ENCODE measurements at places on chromosomes 1 and 21.

- no peak overlapping the region for H3K27ac ChIP-seq
- peaks cover 36% of the 10 kb centered on the region for H3K27me3 ChIP-seq
- peaks cover 53% of the 10 kb centered on the region for H3K4me1 ChIP-seq
Observed at GRCh38 chr1:9823693-9823942, 147 bp downstream of the CLSTN1 start.

- no peak for DNase-seq
- H3K4me3 ChIP-seq: no peak overlapping the region
- no peak overlapping the region for H3K27ac ChIP-seq
- H3K4me1 ChIP-seq: no peaks in the 10 kb centered on the region
Observed at GRCh38 chr1:91383456-91383855, 21.2 kb downstream of the HFM1 start.

DNA sequence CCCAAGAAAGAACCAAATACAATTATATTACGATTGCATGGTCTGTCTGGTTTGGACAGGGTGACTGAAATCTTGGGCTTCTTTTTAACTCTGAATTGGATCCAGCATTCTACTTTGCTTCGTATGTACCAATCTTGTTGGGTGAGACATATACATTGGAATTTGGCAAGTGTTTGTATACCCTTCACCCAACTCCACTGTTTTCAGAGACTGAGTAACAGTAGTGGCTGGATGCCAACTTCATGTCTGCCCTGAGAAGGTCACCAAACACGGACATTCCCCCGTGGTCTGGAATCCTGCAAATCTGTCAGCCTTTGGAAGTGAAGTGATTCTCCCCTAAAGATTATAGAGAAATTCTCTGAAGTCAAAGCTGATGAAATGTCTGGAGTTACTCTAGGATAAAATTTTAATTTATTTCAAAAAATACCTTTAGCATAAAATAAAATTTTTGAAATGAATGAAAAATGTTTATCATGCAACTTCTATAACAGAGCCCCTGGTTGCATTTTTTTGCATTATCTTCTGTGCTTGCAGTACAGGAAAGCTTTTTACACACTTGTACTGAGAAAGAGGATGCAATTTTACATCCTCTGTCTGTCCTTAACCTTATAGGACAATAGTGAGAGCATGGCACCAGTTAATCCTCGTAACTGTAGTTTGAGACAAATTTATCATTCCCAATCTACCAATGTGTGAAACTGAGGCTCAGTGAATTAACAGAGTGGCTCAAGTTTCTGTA lies 201.8 kb downstream of the DISC1 start:
- no peaks in the 10 kb centered on the region for H3K27me3 ChIP-seq
- DNase-seq: no peak
- H3K27ac ChIP-seq: no peak overlapping the region
- H3K36me3 ChIP-seq: peaks cover 3% of the 10 kb centered on the region

DNA sequence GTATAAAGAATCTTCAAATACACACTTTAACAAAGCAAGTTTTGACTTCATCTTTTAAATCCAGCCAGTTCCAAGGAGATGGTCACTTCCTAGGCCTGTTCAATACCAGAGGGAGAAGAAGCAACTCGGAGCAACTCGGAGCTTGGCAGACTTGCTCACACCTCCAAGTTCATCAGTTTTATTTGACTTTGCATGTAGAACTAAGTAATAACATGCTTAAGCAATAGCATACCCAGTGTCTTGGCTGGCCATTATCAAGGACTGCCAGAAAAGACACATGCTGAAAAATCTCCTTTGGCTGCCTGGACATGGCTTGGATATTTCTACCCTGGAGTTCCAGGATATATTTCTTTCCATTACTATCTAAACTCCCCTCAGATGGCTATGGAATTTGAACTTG lies 52.6 kb downstream of the GNG12 start:
- H3K27me3 ChIP-seq: peaks cover 6% of the 10 kb centered on the region
- no peaks in the 10 kb centered on the region for H3K36me3 ChIP-seq
- no peak overlapping the region for H3K4me3 ChIP-seq
- no peak for DNase-seq

DNA sequence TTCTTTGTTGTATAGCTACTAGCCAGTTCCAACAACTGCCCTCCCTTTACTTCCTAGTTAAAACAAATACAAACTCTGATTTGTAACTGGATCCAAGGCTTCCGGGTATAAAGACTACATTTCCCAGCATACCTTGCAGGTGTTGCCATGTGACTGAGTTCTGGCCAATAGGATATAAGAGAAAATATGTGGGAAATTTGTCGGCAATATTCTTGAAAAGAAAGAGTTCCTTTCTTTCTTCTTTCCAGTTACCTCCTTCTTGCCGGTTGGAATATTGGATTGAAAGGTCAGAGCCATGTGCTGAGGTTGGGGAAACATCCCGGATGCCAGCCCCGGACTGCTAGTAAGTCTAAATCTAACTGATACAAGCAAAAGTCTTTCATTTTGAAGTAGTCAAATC lies 23.0 kb upstream of the ZBTB40 start:
- no peak for DNase-seq
- H3K4me1 ChIP-seq: no peaks in the 10 kb centered on the region
- peaks cover 9% of the 10 kb centered on the region for H3K27me3 ChIP-seq
- H3K4me3 ChIP-seq: peak overlapping the region; percentile 69
- no peaks in the 10 kb centered on the region for H3K36me3 ChIP-seq

- peaks cover 45% of the 10 kb centered on the region for H3K27me3 ChIP-seq
- no peak for DNase-seq
- no peak overlapping the region for H3K27ac ChIP-seq
- H3K4me3 ChIP-seq: no peak overlapping the region
- H3K4me1 ChIP-seq: peaks cover 26% of the 10 kb centered on the region
- H3K36me3 ChIP-seq: no peaks in the 10 kb centered on the region
Observed at GRCh38 chr1:67749263-67749843, 64.4 kb downstream of the GADD45A start.

DNA sequence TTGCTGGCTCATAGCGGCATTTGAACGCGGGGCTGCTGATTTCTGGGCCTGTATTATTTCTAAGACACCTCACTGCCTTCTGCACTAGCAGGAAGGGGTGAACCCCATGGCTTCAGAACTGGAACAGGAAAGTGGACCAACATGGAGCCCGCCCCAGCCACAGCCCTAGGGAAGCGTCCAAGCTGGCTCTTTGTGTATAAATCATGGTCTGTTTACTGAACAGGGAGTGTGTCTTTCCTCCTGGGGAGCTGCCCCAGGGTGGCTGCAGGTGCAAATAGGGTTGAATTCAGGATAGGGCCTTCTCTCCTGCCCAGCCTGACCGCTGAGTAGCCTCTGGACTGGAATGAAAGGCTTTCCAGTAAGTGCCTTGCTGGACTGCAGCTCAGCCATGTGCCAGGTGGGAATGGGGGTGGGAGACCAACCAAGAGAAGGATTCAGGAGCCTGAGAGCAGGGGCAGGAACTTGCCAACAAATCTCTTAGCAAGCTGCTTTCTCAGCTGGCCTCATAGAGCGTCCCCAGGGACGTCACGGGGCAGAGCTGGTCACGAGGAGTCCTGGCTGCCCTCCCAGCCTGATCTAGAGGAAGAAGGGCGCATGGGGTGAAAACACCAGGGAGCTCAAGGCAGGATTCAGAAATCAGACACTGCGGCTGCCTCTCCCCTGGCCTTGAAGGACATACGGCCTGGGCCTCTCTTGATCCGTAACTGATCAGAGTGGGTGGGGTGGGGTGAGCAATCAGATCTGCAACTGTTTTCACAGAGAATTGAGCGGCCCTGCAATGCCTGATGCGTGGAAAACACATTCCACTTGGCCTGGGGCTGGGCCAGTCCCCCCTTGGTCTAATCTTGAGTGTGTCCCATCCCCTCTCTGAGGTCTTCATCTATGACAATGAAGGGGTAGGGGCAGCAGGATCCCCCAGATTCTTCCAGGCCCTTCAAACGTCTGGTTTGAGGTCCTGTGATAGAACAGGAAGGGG lies 56.5 kb upstream of the SELENON start:
- peaks cover 8% of the 10 kb centered on the region for H3K4me1 ChIP-seq
- H3K27me3 ChIP-seq: peaks cover 23% of the 10 kb centered on the region
- DNase-seq: no peak

GRCh38 chr1:223258751-223259198 lies 105.2 kb downstream of the SUSD4 start:
- H3K36me3 ChIP-seq: no peaks in the 10 kb centered on the region
- DNase-seq: no peak
- H3K4me1 ChIP-seq: no peaks in the 10 kb centered on the region
- peaks cover 15% of the 10 kb centered on the region for H3K27me3 ChIP-seq
- H3K4me3 ChIP-seq: no peak overlapping the region

- no peak for DNase-seq
- H3K36me3 ChIP-seq: peaks cover 11% of the 10 kb centered on the region
- H3K4me1 ChIP-seq: peaks cover 44% of the 10 kb centered on the region
- H3K27ac ChIP-seq: no peak overlapping the region
Observed at GRCh38 chr1:147078606-147079399, 93.5 kb downstream of the PRKAB2 start.

GRCh38 chr1:157961805-157962762 lies 31.4 kb upstream of the KIRREL1 start:
- H3K27me3 ChIP-seq: peaks cover 27% of the 10 kb centered on the region
- no peaks in the 10 kb centered on the region for H3K4me1 ChIP-seq
- DNase-seq: no peak
- no peak overlapping the region for H3K4me3 ChIP-seq
- H3K36me3 ChIP-seq: no peaks in the 10 kb centered on the region

GRCh38 chr1:42941640-42942330 lies 16.9 kb downstream of the SLC2A1 start:
- H3K4me1 ChIP-seq: peaks cover 99% of the 10 kb centered on the region
- peak overlapping the region; percentile 89 for H3K27ac ChIP-seq
- H3K36me3 ChIP-seq: peaks cover 87% of the 10 kb centered on the region
- H3K4me3 ChIP-seq: no peak overlapping the region
- DNase-seq: no peak

GRCh38 chr1:220326578-220326977 lies 54.3 kb upstream of the RAB3GAP2 start:
- H3K4me3 ChIP-seq: no peak overlapping the region
- no peaks in the 10 kb centered on the region for H3K4me1 ChIP-seq
- H3K27ac ChIP-seq: no peak overlapping the region
- DNase-seq: no peak

DNA sequence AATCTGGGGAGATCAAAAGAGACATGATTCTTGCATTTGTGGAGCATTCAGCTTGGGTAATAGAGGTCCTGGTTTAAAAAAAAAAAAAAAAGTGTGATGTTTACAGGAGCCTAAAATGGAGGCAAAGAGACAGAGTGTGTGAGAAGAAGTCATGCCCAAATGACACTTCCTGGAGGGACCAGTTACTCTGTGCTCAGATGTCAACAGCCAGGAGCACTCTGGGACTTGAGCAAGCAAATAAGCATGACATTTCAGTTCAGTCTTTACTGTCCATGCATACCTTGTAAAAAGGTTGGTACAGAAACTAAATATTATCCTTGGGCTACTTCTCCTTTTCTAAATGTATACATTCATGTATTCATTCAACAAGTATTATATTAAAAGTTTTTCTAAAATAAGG lies 25.2 kb upstream of the ADGRL2 start:
- DNase-seq: no peak
- H3K36me3 ChIP-seq: no peaks in the 10 kb centered on the region
- no peak overlapping the region for H3K27ac ChIP-seq
- no peaks in the 10 kb centered on the region for H3K4me1 ChIP-seq
- no peak overlapping the region for H3K4me3 ChIP-seq
- no peaks in the 10 kb centered on the region for H3K27me3 ChIP-seq

DNA sequence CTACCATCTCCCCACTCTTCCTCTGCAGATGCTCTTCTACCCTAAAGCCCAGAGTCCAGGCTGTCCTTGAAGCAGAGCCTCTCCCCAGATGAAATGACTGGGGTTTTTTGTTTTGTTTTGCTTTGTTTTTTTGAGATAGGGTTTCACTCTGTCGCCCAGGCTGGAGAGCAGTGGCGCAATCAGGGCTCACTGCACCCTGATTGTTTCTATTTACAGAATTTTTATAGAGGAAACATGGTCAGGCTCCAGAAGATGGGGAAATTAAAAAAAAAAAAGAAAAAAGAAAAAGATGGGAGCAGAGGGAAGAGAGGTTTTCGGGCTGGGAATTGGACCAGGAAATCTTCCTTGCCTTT lies 43.7 kb upstream of the ZNF281 start:
- H3K4me1 ChIP-seq: no peaks in the 10 kb centered on the region
- H3K4me3 ChIP-seq: no peak overlapping the region
- H3K27ac ChIP-seq: no peak overlapping the region
- H3K36me3 ChIP-seq: no peaks in the 10 kb centered on the region
- no peak for DNase-seq

- H3K4me3 ChIP-seq: no peak overlapping the region
- no peaks in the 10 kb centered on the region for H3K27me3 ChIP-seq
- no peak overlapping the region for H3K27ac ChIP-seq
- H3K36me3 ChIP-seq: no peaks in the 10 kb centered on the region
Observed at GRCh38 chr1:54750596-54750995, 13.7 kb downstream of the PARS2 start.

DNA sequence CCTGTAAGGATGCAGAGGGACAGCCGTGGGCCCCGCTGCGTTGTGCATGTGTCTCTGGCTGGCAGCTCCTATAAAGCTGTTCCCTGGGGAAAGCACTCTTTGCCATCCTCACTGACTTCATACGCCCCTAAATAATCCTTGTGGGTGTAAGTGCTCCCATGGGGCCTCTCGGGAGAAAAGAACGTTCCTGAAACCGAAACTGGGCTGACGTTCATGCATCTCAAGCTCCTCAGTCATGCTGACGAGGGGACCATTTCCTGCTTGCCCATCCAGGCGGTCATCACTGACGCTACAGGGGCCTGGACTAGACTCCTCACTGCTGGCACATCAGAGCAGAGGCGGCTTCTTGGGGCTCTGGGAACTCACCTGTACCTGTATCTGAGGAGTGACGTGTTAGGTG lies 73.1 kb upstream of the USP24 start:
- no peak for DNase-seq
- no peaks in the 10 kb centered on the region for H3K36me3 ChIP-seq
- H3K27ac ChIP-seq: no peak overlapping the region
- no peaks in the 10 kb centered on the region for H3K4me1 ChIP-seq
- H3K27me3 ChIP-seq: peaks cover 3% of the 10 kb centered on the region

DNA sequence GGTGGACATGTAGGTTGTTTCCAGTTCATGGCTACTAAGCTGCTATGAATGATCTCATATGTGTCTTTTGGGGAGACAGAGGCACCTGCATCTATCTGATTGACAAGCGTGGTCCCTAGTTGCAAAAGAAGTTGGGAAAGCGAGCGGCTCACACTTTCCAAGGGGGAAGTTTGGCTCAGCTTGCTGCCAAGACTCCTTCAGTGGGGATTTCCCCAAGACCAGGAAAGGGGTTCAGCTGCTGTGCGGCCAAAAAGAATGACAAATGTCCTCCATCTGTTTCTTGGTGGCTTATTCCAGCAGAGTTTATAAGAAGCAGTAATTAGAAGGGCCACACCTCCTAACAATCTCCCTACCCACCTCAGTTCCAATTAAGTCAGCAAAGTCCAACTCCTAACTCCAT lies 128.5 kb upstream of the GALNT2 start:
- no peaks in the 10 kb centered on the region for H3K4me1 ChIP-seq
- no peak overlapping the region for H3K27ac ChIP-seq
- no peak overlapping the region for H3K4me3 ChIP-seq

DNA sequence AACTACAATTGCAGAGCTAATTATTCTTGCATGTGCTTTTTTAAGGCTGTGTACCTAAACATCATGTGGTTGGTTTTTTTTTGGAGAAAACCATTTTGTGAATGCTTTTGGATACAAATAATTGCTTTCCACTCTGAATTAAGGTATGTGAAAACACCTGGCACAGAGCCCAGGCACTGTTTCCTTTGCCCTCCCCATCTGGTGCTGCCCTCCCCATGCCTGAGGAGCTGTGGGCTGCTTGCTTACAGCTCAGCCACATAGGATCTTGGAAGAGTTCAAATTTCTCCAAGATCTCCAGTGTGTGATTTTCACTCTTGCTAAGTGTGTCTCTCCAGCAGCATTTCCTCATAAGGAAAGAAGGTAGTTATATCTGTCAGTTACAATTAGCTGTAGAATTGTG lies 27.8 kb downstream of the DNM3 start:
- DNase-seq: no peak
- no peaks in the 10 kb centered on the region for H3K4me1 ChIP-seq
- no peaks in the 10 kb centered on the region for H3K36me3 ChIP-seq
- H3K4me3 ChIP-seq: no peak overlapping the region
- H3K27me3 ChIP-seq: peaks cover 3% of the 10 kb centered on the region
- H3K27ac ChIP-seq: no peak overlapping the region

Measured in activated naive CD4-positive, alpha-beta T cell treated with anti-CD3 and anti-CD28 coated beads, Interleukin-2, amount 10 ng/mL, durations not matched to agents 7 days and 5 days (primary cell).